ENCODE measurements at places on chromosomes 16 and 17.

DNA sequence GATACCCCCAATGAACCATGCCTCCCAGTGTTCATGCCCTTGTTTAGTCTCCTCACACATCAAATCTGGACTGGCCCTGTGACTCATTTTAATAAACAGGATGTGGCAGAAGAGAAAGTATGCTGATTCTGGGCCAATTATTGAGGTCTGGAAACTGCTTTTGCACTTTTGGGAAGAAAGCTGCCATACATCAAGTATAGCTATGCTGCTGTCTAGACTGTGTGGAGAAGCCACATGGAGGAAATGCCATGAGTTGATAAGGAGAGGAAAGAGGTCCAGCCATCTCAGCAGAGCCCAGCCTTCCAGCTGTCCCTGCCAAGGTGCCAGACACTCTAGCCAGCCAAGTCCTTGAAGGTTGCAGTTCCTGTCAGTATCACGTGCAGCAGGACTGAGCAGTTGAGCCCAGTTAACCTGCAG lies 16.7 kb downstream of the RPRML start:
- peak; percentile 78 for DNase-seq

DNA sequence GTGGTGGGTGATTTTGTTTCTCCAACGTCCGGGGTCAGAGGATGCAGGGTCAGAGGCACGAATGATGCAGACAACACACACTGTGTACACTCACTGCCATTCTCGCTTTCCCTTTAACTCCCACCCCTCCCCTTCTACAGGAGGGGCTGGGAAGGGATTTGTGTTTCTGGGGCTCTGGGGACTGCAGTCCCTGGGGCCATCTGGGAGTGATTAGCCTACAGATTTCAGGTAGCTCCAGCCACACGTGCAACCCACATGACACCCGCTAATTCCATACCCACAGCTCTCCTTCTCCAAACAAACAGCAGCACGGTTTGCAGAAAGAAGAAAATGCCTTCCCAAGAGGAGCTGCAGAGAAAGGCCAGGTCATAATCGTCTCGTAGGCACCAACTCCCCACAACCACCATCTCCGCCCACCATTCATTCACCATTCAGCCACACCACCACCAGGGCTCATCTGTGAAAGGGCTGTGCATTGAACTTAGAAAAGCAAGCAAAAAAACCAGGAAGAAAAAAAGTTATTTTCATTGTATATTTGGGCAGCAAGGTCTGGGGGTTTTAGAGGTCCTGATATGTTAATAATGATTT lies 9.4 kb upstream of the SOX9 start:
- DNase-seq, result no peak

GRCh38 chr16:28875134-28876018 lies 2.9 kb upstream of the ATP2A1 start:
- no peak for DNase-seq

GRCh38 chr17:69300222-69300621 lies 26.7 kb downstream of the ABCA5 start:
- DNase-seq, result no peak

DNA sequence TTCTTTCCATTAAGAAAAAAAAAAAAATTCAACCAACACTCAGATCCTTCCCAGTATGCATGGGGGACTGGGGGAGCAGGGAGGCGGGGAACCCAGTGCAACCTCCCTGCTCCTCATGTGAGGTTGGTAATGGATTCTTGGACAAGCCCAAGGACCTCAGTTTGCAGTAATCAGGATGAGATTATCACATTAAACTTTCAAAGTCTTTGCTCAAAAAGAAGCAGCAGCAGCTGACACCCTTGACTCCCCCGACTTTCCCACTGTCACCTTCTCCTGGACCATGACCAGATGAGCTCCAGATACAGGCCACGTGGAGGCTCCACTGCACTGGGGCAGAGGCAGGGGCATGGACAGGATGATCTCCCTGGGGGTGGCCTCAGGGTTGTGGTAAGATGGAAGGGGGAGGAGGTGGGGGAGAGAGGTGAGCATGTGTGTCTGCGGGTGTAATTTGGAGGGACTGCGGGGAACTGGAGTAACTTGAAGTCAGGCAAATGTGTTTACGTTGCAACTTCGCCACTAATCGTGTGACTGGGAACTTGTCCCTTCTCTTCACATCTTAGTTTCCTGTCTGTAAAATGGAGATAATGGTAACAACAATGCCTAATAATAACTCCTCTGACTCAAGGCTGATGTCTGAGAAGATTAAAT lies 19.8 kb downstream of the ZNF385C start:
- DNase-seq, result no peak

GRCh38 chr17:78997881-78998280 lies 11.7 kb downstream of the CANT1 start:
- DNase-seq, result no peak

GRCh38 chr17:64520359-64520758 lies 13.6 kb downstream of the CEP95 start:
- DNase-seq, result no peak
